Cardiac ventricle fibroblast (primary cell): ENCODE measurements at places on chromosomes 4 and X. TPM values are rescaled to one million over a fixed set of nuclear protein-coding genes. Genes with fewer than 3 reads are reported as not detected.

The CLGN gene
- total RNA-seq: 6.8 TPM in 1 of 2 replicates, not detected in the other

The IGFBP7 gene
- 2,633 and 2,649 TPM in 2 replicates for total RNA-seq

The RENBP gene
- 1.1 and 1.2 TPM in 2 replicates for total RNA-seq

The TIGD4 gene
- 0.06 and 0.24 TPM in 2 replicates for total RNA-seq

The LYAR gene
- total RNA-seq: 10.7 and 11.1 TPM in 2 replicates

The APELA gene
- not detected in 2 replicates for total RNA-seq

The MAP7D3 gene
- total RNA-seq: 15.4 and 15.9 TPM in 2 replicates

The PAK3 gene
- total RNA-seq: 0.12 and 0.15 TPM in 2 replicates

The CCDC120 gene
- total RNA-seq: 2.0 and 2.5 TPM in 2 replicates

The CTAG1B gene
- total RNA-seq: not detected in 2 replicates

The PSAPL1 gene
- under 0.01 TPM in 1 of 2 replicates, not detected in the other for total RNA-seq

The ZNF157 gene
- 0.12 TPM in 1 of 2 replicates, not detected in the other for total RNA-seq

The IBSP gene
- total RNA-seq: not detected in 2 replicates

The DDIT4L gene
- total RNA-seq: 1.9 and 2.7 TPM in 2 replicates

The OGT gene
- 86.2 and 90.9 TPM in 2 replicates for total RNA-seq

The SPANXN4 gene
- total RNA-seq: not detected in 2 replicates

The GLRA2 gene
- not detected in 2 replicates for total RNA-seq

The ATP7A gene
- 6.7 and 6.9 TPM in 2 replicates for total RNA-seq

The ZXDA gene
- 6.2 and 6.8 TPM in 2 replicates for total RNA-seq

The PHKA1 gene
- total RNA-seq: 9.4 and 10.2 TPM in 2 replicates
